ENCODE measurements at places on chromosomes 5 and 9.

GRCh38 chr5:89064054-89064453, 181.1 kb upstream of the MEF2C start:
- no peak for DNase-seq

DNA sequence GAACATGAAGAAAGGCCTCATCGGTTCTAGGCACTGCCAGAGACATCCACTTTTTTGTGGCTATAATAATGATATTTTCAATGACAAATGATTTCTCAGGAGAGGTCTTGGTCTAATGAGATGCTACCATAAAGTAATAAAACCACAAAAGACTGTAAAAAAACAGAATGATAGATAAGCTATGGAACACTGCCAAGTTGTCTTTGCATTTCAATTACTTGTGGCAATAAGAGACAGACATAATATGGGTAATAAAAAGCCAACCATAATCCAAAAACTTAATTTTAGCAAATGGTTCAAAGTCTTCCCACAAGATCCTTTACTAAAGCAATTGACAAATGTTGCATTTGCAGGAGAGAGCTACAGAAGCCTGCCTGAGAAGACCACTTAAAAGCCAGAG, 292.5 kb downstream of the ATPSCKMT start:
- DNase-seq, result no peak

- DNase-seq, result no peak
Measured at GRCh38 chr9:109767404-109767803, 12.6 kb upstream of the PALM2AKAP2 start.

DNA sequence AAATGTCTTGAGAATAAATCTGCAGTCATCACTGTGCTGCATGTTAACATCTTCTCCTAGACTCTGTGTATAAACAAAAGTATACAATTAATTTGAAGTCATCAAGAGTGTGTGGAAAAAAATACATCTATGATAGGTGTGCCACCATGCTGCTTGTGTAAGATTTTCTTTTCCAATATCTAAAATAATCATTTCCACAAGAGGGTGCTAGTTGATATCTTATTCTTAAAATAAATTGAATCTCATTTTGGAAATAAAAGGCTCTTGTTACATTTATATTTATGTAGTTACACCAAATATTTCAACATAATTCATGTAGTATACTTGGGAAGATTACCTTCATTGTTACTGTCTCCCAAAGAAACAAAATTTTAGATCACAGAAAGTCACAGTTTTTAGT, 14.1 kb upstream of the MOCS2 start:
- DNase-seq, result no peak

GRCh38 chr5:67003685-67003934, 193.0 kb downstream of the CD180 start:
- DNase-seq, result no peak

- no peak for DNase-seq
Measured at GRCh38 chr5:24110004-24110615, 534.7 kb downstream of the CDH10 start.

- DNase-seq, result no peak
Measured at GRCh38 chr5:108129129-108129528, 252.8 kb downstream of the FBXL17 start.

DNA sequence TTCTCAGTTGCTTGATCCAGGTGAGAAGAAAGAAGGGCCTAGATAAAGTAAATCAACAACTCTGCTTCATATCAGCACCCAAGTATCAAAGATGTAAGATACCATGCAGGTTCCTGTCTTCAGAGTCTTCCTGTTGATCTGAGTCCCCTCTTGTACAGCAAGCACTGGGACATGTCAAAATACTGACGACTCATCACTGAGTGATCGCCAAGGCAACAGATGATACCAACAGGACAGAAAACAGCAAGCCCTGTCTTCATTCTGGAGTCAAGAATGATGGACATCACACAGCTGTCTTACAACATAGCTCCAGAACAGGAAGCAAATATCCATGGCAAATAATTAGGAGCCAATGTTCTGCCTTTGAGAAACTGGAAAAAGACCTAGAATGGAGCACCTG, 83.7 kb downstream of the TARS1 start:
- DNase-seq, result no peak

GRCh38 chr5:150224483-150225027, 34.7 kb downstream of the SLC6A7 start:
- no peak for DNase-seq

DNA sequence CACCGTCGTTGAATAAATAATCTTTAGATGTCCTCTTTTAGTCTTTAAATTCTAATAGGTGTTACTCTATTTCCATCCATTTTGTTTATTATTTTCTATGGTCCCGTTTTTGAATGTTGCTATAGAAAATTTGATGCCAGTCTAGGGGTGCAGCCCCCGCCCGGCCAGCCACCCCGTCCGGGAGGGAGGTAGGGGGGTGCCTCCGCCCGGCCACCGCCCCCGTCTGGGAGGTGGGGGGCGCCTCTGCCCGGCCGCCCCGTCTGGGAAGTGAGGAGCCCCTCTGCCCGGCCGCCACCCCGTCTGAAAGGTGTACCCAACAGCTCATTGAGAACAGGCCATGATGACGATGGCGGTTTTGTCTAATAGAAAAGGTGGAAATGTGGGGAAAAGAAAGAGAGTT, 2372.2 kb upstream of the WWC1 start:
- DNase-seq, result no peak

DNA sequence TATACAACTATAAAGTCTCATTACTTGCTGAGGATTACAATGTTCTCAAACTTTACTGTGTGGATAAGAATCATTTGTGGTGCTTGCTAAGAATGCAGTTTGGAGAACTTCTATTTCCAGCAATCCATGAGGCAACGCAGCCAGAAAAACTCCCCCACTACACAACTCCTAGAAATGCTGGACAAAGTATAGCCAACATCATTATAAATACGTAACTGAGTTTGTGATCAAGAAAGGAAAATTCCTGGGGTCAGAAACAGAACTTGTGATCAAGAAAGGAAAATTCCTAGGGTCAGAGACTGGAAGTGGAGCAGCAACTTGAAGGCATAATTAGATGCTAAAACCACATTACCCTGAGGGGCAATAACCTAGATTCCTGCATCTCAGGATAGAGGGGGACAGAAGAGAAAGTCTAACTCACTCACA, 81.1 kb downstream of the MAT2B start:
- DNase-seq, result no peak

DNA sequence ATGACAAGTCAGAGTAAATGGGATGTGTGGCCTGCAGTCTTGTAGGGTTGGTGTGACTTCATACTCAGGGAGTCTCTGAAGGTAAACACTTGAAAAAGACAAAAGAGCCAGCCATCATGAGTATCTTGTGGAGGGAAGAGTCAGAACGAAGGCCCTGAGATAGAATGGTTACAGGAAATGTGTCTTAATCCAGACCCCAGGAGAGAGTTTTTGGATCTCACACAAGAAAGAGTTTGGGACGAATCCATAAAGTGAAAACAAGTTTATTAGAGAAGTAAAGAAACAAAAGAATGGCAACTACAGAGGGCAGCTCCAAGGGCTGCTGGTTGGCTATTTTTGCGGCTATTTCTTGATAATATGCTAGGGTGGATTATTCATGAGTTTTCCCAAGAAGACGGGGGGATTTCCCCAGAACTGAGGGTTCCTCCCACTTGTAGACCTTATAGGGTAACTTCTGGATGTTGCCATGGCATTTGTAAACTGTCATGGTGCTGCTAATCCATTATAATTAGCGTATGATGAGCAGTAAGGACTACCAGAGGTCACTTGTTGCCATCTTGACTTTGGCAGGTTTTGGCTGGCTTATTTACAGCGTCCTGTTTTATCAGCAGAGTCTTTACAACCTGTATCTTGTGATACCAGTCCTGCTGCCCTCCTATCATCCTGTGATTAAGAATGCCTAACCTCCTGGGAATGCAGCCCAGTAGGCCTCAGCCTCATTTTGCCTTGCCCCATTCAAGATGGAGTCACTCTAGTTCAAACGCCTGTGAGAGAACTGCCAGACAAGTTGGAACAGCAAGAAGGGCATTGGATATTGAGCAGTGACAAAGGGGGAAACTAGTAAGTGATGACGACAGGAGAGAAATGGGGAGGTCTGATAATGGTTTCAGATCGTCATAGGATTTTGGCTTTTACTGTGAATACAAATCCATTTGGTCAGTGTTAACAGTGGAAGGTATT, 34.0 kb downstream of the MTRR start:
- DNase-seq, result no peak

GRCh38 chr5:173720286-173720952, 104.0 kb upstream of the BOD1 start:
- no peak for DNase-seq

DNA sequence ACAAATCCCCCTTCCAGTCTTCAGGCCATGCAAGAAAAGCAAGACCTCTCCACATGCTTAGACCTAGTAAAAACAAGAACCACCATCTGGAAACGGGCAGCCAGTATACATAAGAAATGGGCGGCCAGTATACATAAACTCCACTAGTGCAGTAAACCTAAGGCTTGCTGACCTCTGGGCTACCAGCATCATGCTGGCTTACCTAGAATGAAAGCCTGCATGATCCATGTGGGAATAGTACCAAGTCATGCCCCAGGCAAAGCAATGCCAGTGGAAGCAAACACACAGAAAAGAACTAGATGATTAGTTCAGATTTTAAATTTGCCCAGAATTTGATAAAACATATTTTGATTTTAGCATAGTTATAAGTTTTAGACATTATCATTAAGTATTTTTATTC, 1346.4 kb downstream of the EFNA5 start:
- DNase-seq, result no peak

DNA sequence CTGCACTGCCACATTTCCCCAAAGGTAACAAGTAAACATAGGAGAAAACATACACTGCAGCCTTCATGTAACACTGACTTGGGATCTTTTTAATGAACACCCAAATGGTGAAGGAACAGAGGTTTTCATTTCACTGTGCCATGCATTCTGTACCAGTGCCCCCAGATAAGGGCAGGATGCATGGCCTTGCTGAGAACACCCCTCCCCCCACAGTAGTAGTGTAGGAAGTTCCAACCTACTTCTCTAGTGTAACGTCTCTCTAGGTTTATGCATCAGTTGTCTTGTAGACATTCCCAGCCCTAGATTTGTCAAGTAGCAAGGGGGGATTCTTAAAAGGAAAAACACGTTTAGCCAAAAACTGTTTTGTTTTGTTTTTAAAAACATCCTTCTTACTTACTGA, 29.9 kb downstream of the MAP3K1 start:
- DNase-seq, result no peak

GRCh38 chr5:16291474-16291873, 111.9 kb upstream of the MARCHF11 start:
- no peak for DNase-seq

DNA sequence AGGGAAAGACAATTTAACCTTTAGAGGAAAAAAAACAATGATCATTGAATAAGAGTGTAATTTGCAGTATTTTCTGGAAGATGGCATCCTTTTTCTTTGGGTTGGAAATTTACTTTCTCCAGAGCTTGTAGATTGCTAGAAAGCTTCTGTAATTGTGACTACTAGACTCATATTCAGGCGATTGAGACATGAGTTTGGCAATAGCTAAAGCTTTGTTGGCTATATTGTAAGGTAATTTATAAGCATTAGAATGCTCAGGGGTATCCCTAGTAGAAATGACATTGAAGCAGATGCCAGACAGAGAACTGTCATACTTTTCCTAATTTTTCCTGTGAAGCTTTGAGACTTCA, 115.3 kb downstream of the UNC13B start:
- DNase-seq, result no peak

DNA sequence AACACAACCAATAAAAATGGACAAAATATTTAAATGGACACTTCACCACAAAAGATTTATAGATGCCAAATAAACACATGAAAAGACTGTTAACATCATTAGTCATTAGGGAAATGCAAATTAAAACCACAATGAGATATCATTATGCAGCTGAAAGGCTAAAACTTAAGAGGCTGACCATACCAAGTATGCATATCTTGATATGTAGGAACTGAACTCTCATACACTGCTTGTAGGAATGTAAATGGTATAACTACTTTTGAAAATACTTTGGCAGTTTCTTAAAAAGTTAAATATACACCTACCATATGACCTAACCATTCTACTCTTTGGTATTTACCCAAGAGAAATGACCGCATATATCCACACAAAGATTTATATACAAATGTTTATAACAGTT, 13.6 kb upstream of the ADAMTS12 start:
- DNase-seq, result no peak

DNA sequence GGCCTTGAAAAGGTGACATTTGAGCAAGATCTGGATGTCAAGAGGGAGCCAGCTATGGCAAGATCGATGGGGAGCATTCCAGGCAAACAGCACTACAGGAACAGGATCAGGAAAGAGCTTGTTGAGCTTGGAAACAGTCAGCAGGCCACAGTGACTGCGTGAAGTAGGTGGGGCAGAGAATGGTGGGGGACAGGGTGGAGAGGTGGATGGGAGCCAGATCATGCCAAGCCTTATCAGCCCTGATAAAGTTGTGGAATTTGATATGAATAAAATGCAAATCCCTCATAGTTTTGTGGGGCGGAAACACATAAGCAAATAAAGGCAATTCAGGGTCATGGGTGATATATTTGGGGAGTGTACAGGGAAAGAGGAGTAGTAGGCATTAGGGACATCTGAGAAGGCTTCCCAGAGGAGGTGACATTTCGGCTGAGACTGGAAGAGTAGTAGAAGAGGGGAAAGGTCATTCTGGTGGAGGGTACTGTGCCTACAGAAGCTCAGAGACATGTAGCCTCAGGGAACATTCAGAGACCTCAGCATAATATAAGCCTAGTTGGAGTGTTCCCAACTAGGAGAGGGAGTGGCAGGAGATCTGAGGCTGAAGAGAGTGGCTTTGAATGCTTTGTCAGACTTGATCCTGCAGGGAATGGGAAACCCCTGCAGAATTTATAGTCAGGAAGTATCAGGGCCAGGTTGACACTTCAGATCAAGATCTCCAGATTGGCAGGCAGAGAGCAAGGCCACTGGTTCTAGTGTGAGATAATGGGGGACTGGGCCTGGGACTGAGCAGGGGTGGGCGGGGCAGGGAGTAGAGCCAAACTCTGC, 9.7 kb upstream of the CYSTM1 start:
- no peak for DNase-seq

DNA sequence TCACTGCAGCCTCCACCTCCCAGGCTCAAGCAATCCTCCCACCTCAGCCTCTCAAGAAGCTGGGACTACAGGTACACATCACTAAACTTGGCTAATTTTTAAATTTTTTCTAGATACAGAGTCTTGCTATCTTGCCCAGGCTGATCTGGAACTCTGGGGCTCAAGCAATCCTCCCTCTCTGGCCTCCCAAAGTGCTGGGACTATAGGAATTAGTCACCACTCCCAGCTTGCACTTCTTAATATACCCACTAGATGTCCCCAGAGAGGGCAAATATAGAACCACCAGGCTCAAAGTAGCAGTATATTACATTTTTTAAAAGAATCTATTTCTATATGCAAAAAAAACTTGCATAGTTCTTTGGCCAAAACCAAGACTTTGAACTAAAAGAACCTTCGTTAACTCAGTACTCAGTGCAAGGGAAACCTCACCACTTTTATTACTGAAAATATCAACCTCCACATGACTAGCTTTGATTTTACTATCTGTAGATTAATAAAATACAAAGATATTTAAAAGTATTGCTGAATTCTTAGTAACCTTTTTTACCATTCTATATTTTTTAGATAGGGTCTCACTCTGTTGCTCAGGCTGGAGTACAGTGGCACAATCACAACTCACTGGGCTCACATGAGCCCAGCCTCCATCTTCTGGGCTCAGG, 25.8 kb upstream of the HSD17B3 start:
- DNase-seq, result no peak

Data from left renal pelvis (tissue), 4 donors.